Hepatic stellate cell (primary cell): ENCODE measurements at places on chromosomes 1 and 21.
A peak's percentile ranks its signal among the peaks of the same experiment; 100 is the strongest.

DNA sequence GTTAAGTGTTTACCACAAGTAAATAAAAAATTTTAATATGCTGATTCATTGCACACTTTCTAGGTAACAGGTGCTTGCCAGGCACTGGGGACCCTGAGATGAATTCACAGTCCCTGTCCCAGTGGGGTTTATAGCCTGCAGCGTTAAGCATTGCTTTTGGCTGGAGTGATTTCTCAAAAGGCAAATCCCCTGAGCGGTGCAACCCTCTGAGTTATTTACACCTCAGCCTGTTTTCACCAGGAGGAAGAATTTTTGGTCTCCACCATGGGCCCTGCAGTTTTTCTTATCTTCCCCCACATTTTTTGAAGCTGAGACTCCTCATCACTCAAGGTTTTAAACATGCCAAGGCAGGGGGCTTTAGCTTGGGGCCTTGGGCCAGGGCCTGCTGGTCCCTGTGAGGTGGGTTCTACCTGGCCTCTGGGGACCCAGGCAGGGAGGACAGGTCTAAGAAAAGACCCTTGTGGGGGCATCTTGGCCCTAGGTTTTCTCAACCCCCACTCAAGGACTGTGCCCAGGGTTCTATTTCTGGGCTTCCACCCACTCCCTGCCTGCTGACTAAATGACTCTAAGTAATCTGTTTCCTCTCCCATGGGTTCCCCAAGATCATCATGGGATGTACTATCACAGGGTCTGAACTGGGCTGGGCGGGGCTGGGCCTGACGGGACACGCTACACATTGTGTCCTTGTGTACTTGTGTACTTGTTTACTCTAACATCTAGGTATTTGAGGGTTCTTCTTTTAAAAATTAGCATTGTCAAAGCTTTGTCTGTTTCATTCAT is 10.2 kb upstream of the CHIT1 start:
- DNase-seq = no peak

GRCh38 chr1:207962716-207963426 is 51.9 kb upstream of the CD34 start:
- peak; percentile 49 for DNase-seq

- DNase-seq = no peak
Measured at GRCh38 chr1:3919706-3920105, 19.6 kb upstream of the C1orf174 start.

- DNase-seq = no peak
Measured at GRCh38 chr1:202101184-202101583, 21.5 kb upstream of the GPR37L1 start.

- DNase-seq = no peak
Measured at GRCh38 chr1:221776495-221777301, 34.8 kb upstream of the DUSP10 start.

DNA sequence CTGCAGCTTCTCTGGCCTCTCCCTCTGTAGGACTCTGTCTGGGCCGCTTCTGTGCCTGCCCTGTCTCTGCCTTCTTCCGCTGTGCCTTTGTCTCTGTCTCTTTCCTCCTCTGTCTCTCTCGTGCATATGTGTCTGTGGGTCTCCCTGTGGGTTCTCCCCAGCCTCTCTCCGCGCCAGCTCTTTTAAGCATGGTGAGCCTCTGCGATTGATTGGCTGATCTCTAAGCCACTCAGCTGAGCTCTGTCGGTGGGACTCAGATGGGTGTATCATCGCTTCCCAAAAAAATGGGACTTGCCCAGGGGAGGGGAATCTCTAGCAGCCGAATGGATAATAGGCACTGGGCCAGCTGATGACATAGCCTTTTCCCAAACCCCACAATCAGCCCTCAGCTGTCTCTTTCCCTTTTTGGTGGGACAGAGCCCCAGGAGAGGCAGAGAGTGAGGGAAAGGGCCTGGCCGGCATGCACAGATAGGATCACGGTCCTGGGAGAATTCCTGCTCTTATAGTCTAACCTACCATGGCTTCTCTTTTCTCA is at the start of gene ADAMTS4:
TSS of gene ADAMTS4 (minus strand) at position 158 of the 535 bp plus-strand sequence. CDS start 427 bp downstream, outside the sequence.
- peak; percentile 96 for DNase-seq

DNA sequence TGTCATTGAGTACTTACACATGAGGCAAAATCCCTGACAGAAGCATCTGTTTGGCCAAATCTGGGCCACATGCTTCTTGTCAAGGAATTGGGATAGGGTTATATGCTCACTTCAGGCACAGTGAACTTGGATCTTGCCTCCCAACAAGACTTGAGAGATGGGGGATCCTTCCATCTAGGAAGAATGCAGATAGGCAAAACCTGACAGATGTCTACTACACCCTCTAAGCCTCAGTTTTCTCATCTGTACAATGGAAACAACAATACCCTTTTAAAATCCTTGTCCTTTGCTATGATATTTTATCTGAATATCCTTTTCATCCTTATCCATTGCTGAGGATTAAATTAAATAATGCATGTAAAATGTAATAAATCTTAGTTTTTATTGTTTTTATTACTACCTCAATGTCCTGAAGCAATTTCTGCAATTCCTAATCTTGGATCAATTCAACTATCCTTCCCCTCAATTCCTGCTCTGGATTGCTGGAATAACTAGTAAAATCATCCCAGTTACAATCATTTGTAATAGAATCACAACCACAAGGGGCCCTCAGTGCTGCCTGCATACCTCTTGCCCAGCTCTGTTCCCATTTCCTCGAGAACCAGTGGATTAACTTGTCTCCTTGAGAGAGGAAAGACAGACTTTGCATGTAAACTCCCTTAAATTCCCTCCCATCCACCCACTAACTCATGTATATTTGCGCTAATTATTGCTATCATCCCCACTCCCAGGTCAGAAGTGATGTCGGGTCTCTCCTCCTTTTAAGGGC is 8.1 kb upstream of the XPR1 start:
- peak; percentile 40 for DNase-seq

- no peak for DNase-seq
Measured at GRCh38 chr21:32427958-32428623, 15.6 kb downstream of the EVA1C start.

- DNase-seq = no peak
Measured at GRCh38 chr1:10400013-10400412, 1.1 kb downstream of the PGD start.

DNA sequence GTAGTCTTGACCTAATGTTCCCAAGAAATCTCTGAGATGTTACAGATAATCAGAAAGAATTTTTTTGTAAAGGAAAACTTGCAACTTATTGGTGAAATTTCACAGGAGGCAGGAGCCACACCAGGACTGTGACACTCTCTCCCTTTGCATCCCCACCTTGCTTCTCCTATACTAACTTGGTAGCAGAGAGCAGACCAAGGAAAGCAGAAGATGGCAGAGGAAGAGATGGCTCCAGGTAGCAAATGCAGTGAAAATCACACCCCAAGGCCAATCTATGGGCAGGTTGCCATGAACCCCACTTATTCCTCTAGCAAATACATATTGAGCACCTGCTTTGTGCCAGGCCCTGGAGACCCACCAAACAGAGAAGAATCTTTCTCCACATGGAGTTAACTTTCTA is 303.4 kb upstream of the C1orf174 start:
- no peak for DNase-seq

GRCh38 chr21:42027085-42027821 is 17.1 kb upstream of the ZBTB21 start:
- no peak for DNase-seq

GRCh38 chr1:236673289-236673919 is 12.9 kb upstream of the ACTN2 start:
- no peak for DNase-seq

DNA sequence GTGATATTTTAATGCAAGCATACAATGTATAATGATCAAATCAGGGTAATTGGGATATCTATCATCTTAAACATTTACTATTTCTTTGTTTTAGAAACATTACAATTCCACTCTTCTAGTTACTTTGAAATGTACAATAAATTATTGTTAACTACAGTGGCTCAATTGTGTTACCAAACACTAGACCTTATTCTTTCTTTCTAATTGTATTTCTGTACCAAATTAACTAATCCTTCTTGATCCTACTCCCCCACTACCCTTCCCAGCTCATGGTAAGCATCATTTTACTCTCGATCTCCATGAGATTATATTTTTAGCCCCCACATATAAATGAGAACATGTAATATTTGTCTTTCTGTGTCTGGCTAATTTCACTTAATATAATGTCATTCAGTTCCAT is 95.0 kb upstream of the MROH9 start:
- DNase-seq = no peak

- peak; percentile 24 for DNase-seq
Measured at GRCh38 chr1:59926381-59927123, at the start of gene CYP2J2. Gene CYP2J2, minus strand, starts transcription at chr1:59926773. Its CDS starts 27 bp downstream, at chr1:59926746.

DNA sequence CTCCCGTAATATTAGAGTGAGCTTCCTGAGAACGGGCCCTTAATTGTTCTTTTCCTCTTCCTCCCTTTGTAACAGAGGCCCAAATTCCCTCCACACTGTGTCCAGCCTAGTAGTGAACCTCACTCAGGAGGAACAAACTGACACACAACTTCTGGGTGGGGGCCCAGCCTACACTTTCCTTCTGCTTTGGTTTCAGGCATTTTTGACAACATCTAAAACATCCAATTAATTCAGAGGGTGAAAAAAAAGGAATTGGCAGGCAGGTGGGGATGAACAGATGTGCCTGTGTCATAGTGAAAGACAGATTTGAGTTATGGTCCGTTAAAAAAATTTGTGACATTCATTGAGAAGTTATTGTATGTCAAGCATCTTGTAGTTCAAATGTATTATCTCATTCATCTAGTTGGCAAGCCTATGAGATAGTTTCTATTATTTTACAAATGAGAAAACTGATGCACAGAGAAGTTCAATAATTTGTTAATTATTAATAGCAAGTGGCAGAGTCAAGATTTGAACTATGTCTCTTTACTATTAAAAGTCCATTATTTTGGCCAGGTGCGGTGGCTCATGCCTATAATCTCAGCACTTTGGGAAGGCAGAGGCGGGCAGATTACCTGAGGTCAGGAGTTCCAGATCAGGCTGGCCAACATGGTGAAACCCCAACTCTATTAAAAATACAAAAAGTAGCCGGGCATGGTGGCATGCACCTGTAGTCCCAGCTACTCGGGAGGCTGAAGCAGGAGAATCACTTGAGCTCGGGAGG is 41.6 kb upstream of the LRIG2 start:
- DNase-seq = no peak

- DNase-seq = no peak
Measured at GRCh38 chr1:220768126-220768601, 18.5 kb upstream of the MTARC1 start.

DNA sequence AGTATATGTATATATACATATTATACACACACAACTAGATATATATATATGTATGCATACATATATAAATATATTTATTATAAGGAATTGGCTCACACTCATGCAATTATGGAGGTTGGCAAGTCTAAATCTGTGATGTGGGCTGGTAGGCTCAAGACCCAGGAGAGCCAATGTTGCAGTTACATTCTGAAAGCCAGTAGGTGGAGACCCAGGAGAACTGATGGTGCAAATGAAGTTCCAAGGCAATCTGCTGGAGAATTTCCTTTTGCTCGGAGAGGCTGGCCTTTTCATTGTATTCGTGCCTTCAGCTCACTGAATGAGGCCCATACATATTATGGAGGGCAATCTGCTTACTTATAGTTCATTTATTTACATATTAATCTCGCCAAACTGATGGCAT is 9.4 kb downstream of the IVL start:
- DNase-seq = no peak

- peak; percentile 88 for DNase-seq
Measured at GRCh38 chr1:11272832-11273594, at the start of gene UBIAD1. Gene UBIAD1, plus strand, starts transcription at chr1:11273198. Its CDS starts 334 bp downstream, at chr1:11273532.

DNA sequence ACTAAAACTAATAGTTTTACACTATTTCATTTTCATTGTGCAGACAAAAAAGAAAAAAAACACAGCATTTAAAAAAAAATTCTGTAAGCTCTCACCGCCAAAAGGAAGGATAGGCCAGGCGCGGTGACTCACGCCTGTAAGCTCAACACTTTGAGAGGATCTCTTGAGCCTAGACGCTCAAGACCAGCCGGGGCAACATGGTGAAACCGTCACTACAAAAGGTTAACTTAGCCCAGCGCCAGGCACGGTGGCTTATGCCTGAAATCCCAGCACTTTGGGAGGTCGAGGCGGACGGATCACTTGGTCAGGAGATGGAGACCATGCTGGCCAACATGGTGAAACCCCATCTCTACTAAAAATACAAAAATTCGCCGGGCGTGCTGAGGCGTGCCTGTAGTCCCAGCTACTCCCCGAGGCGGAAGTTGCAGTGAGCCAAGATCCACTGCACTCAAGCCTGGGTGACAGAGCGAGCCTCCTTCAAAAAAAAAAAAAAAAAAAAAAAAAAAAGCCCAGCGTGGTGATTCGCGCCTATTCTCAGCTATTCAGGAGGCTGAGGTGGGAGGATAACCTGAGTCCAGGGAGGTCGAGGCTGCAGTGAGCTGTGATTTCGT is 14.3 kb upstream of the SPEN start:
- DNase-seq = peak; percentile 49

DNA sequence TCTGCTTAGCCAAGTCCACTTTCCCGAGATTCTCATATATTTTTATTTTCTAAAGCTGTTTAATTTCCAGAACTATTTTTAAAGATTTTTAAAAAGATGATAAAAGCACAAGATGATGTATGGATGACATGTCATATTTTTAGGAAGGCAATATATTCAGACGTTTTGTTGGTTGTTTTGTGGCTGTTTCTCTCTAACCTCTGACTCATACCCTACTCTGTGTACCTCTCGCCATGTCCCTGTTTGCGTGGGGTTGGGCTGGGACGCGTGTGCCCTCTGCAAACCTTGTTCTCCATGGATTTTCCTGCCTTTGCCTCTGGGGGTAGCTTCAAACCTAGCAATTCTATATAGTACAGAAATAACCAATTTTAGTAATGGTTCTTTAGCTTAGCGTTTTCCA is 132.0 kb downstream of the GALNT2 start:
- DNase-seq = no peak

- no peak for DNase-seq
Measured at GRCh38 chr1:45407629-45408287, 67.5 kb upstream of the MUTYH start.

GRCh38 chr21:46550116-46550941 is 54.6 kb downstream of the S100B start:
- DNase-seq = no peak

DNA sequence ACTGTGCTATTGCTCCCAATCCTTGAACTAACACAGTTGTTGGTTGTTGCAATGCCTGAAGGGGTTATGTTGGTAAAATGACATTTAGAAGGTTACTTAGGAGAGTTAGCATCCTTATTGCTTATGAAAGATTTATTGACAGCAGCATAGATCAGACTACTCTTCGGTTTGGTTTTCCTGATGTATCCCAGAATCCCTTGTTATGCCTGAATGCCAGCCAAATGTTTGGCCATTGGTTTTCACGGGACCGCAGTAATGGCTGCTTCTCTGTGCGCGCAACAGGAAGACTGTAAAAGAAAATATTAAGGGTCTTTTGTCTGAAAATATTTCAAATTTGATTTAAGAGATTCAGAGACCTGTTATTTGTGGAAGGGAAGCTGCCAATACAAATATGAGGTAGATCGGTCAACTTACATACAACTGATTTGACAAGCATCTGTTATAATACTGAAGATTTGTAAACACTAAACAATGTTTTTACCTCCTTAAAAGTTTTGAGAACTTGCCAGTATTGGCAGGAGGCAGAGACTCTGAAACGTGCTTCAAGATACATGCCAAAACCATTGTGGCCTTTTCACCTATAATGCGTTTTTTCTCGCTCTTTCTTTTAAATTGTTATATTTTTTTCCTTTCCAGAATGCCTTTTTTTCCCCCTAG is 8.3 kb downstream of the NFIA start:
- DNase-seq = no peak
